GM23248 (cell line): ENCODE measurements at places on chromosomes 2 and 18. TPM values are rescaled to one million over a fixed set of nuclear protein-coding genes. Genes with fewer than 3 reads are reported as not detected.

Gene CNTNAP5
- total RNA-seq, result not detected in 2 replicates

Gene CCDC85A
- 4.2 and 9.9 TPM in 2 replicates for total RNA-seq

Gene ZSWIM2
- not detected in 2 replicates for total RNA-seq

Gene TTN
- not detected in 2 replicates for total RNA-seq

Gene SKOR2
- total RNA-seq, result not detected in 2 replicates

Gene AFG3L2
- total RNA-seq, result 40.6 and 52.2 TPM in 2 replicates

Gene POTEC
- not detected in 2 replicates for total RNA-seq

Gene MTCL1
- 34.4 and 36.9 TPM in 2 replicates for total RNA-seq

Gene ABCA12
- total RNA-seq, result not detected in 2 replicates

Gene RBKS
- total RNA-seq, result 2.8 and 3.0 TPM in 2 replicates

Gene C2orf49
- 9.0 and 17.6 TPM in 2 replicates for total RNA-seq

Gene SIX3
- not detected in 2 replicates for total RNA-seq

Gene ABCB6
- 25.3 and 35.7 TPM in 2 replicates for total RNA-seq

Gene SLC4A5
- total RNA-seq, result 0.32 and 0.38 TPM in 2 replicates

Gene TMEM37
- 1.8 TPM in 1 of 2 replicates, not detected in the other for total RNA-seq

Gene IL36A
- total RNA-seq, result not detected in 2 replicates

Gene OSBPL1A
- total RNA-seq, result 17.8 and 24.1 TPM in 2 replicates

Gene LRP2
- total RNA-seq, result not detected in 2 replicates

Gene SERPINB7
- 12.2 and 18.6 TPM in 2 replicates for total RNA-seq

Gene PLB1
- total RNA-seq, result 0.11 and 0.38 TPM in 2 replicates

Gene ANKRD62
- total RNA-seq, result not detected in 2 replicates

Gene NT5C1B
- not detected in 2 replicates for total RNA-seq

Gene RSAD2
- total RNA-seq, result not detected in 2 replicates

Gene MAPRE2
- total RNA-seq, result 6.1 and 11.2 TPM in 2 replicates

Gene GKN1
- not detected in 2 replicates for total RNA-seq

Gene LYG1
- total RNA-seq, result not detected in 2 replicates

Gene CFC1
- total RNA-seq, result not detected in 2 replicates

Gene TCF23
- not detected in 2 replicates for total RNA-seq

Gene HDLBP
- total RNA-seq, result 707 and 711 TPM in 2 replicates

Gene CHAC2
- total RNA-seq, result 4.3 and 4.6 TPM in 2 replicates

Gene FRZB
- total RNA-seq, result 0.32 TPM in 1 of 2 replicates, not detected in the other

Gene GNAL
- total RNA-seq, result 0.25 and 3.0 TPM in 2 replicates

Gene ABHD1
- total RNA-seq, result not detected in 2 replicates

Gene TNFRSF11A
- 0.22 TPM in 1 of 2 replicates, not detected in the other for total RNA-seq

Gene CROCC2
- under 0.01 and 2.4 TPM in 2 replicates for total RNA-seq

Gene C1GALT1C1L
- total RNA-seq, result not detected in 2 replicates

Gene TEX44
- total RNA-seq, result not detected in 2 replicates

Gene BCS1L
- total RNA-seq, result 30.9 and 56.1 TPM in 2 replicates

Gene REG1A
- total RNA-seq, result not detected in 2 replicates

Gene MYO3B
- 0.11 TPM in 1 of 2 replicates, not detected in the other for total RNA-seq

Gene LINC00305
- not detected in 2 replicates for total RNA-seq

Gene DNER
- total RNA-seq, result 0.65 TPM in 1 of 2 replicates, not detected in the other

Gene SPATA3
- not detected in 2 replicates for total RNA-seq

Gene IL1F10
- not detected in 2 replicates for total RNA-seq

Gene CCDC150
- total RNA-seq, result 0.65 and 1.1 TPM in 2 replicates

Gene MRPL44
- total RNA-seq, result 34.4 and 34.9 TPM in 2 replicates
